ENCODE measurements at places on chromosomes 11 and 22.

DNA sequence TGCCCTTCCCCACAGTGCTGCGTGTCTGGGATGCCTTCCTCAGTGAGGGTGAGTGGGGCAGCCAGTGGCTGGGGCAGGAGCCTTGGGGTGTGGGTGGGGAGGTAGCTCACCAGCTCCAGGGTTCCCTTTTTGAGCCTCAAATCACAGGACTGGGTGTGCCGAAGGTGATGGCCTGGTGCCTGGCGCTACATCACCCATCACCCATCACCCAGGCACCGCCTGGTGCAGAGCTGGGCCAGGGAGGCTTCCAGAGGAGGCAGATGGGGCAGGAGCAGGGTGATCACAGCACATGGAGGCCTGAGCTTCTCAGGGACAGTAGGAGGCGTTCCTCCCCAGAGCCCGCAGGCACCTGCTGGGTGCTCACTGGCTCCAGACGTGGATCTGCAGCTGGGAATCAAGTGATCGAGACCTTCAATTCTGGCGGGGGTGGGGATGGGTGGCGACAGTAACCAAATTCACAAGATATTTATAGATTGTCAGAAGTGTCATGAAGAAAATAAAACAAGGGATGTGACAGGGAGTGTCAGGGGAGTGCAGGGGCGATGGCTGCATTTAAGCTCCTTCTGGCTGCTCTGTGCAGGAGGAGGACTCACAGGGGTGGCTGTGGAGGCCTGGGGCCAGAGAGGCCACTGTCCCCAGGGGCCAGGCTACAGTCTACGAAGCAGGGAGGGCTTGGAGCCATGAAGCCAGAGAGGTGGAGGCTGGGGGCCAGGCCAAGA, 3.2 kb downstream of the TBC1D10C start:
- no peak for DNase-seq

DNA sequence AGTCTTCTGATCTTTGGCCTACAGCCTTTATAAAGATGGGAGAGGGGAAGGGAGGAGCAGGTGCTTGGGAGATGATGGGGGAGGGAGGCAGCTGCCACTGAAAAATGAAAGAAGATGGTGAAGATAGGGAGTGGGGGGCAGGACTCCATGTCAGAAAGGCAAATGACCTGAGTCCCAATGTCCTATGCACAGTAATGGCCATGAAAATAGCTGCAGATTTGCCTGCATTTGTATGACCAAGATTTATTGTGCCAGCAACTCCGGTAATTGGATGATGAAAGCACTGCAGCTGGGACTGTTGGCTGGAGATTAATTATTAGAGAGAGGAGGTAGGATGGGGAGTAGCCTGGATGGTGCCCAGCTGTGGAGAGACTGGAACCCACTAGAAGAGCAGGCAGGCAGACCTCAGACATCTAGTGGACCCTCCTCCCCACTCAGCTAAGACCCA, 36.1 kb downstream of the NEU3 start:
- DNase-seq: no peak

- DNase-seq: no peak
Measured at GRCh38 chr11:104934594-104934993, 33.8 kb downstream of the CASP4 start.

GRCh38 chr11:80239217-80239616, 798.4 kb upstream of the TENM4 start:
- no peak for DNase-seq

DNA sequence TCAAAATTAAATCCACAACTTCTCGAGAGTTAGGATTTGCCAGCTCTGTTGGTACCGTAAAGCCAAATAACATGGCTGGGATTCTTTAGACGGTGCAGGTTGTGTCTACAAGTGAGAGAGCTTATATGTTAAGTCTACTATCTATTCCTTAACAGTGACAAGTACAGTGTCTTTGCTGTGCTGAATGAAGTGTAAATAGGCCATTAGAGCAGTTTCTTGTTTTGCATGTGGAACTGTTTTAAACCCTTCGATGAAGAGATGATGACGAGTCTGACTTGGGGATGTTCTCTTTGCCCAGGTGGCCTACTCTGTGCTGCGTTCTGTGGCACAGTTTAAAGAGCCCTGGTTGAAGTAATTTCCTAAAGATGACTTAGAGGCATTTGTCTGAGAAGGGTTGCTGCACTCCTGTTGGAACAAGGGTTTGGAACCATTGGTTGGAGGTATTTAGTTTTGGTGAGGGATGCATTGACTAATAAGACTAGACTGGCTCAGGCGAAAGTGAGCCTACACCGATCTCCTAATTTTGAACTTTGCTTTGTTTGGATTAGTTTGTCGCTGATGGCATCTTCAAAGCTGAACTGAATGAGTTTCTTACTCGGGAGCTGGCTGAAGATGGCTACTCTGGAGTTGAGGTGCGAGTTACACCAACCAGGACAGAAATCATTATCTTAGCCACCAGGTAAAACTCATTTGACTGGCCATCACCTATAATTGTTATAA, 988 bp downstream of the RPS3 start:
- no peak for DNase-seq

DNA sequence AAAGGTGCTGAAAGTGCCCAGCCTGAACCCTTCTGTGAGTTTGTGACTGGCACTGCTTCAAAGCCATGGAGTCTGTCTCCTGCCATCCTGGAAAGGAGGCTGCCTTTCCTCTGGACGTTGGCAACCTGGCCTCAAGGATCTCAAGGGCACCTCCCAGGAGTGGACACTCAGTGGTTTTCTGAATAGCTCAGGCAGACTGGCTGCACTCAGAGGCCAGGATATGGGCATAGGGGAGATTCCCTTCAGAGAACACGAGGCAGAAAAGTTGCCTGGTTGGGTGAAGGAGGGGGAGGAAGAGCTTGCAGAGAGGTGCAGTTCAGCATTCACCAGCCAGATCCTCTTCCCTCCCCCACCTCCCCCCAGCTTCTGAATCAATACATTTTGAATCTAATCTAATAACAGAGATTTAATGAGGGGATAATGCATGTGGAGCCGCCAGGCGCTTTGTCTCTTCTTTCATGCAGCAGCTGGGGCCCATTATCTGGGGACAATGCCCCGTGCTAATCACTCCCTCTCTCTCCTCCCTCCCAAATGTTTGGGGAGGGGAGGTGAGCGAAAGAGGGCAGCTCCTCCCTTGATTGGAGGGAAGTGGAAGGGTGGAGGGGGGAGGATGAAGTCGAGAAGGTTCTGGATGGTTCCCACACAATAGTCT, 17.7 kb downstream of the HTR3A start:
- DNase-seq: no peak

Data from fibroblast of skin of right biceps (primary cell).